ENCODE measurements at places on chromosomes 1 and 21.

GRCh38 chr1:229941160-229941559 lies 125.9 kb upstream of the GALNT2 start:
- no peak for DNase-seq

DNA sequence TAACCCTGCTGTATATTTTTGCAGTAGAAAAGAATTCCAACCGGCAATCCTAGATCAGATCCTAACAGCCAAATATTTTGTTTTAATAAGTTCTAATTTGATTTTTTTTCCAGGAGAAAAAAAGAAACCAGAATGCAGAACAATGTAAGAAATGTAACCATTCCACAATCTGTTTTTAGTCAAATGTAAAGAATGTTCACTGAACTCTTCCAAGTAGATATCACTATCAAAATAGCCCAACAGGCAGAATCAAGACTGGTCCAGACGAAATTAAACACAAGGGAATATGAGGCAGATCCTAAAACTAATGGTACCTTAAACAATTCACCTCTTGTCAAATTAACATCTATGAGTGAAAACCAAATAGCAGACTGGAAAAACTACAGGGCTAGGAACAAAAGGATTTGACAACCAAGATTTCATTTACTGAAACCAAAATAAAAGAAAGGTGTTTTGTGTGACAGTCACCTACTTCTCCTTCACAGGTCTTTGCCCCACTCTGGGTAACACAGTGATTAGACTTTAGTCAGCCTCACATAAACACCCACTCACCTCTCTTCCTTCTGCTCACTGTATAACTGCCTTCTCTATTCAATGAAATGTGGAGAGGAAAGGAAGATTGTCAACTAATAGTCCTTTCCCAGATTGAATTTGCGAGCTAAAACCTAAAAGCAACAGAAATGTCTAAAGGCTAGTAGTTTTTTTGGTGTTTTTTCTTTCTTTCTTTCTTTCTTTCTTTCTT lies 137.9 kb downstream of the FAF1 start:
- DNase-seq: no peak

DNA sequence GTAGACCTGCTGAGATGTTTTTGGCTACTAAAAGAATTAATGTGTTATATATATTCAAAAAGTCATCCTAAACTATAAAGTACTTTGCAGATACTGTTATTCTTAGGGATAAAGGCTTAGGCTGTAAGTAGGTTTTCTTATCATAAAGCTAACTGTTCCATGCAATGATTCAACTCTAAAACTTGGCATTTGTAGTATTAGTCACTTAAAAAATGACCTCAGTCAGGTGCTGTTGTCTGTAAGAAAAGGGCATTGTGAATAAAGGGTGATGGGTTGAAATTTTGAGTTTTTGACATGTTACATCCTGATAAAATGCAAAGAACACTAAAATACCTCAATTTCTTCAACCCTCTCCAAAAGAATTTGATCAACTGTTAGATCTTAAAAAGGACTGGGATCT lies 32.9 kb downstream of the ADCY10 start:
- no peak for DNase-seq

DNA sequence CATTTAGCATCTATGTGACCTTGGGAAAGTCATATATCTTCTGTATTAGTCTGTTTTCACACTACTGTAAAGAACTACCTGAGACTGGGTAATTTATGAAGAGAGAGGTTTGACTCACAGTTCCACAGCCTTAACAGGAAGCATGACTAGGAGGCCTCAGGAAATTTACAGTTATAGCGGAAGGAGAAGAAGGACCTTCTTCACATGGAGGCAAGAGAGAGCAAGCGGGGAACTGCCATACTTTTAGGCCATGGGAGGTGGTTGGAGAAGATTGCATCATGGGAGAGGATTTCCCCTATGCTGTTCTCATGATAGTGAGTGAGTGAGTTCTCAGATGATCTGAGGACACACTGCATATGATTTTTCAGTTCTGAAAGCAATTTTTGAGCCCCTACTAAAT lies 87.9 kb downstream of the CLEC20A start:
- DNase-seq: no peak
